Activated T-helper 1 cell treated with anti-CD3 and anti-CD28 coated beads, Interleukin-12 subunit alpha, Interleukin-12 subunit beta, Interleukin-2, Interleukin-4 antibody, amounts not matched to agents 30 ng/mL and 10 ng/mL and 1 ng/mL, durations not matched to agents 14 hours and 24 hours and 36 hours (primary cell): ENCODE measurements at places on chromosomes 3 and 15. TPM values are rescaled to one million over a fixed set of nuclear protein-coding genes. Genes with fewer than 3 reads are reported as not detected.

- H3K4me3 ChIP-seq: no peak overlapping the region
- no peaks in the 10 kb centered on the region for H3K36me3 ChIP-seq
- H3K27ac ChIP-seq: no peak overlapping the region
- H3K4me1 ChIP-seq: no peaks in the 10 kb centered on the region
- DNase-seq: no peak
Observed at GRCh38 chr15:80418892-80419537, 14.8 kb downstream of the ARNT2 start.

GRCh38 chr3:71497367-71497897 is 86.1 kb downstream of the FOXP1 start:
- peaks cover 5% of the 10 kb centered on the region for H3K36me3 ChIP-seq
- H3K4me1 ChIP-seq: peaks cover 48% of the 10 kb centered on the region
- H3K27ac ChIP-seq: no peak overlapping the region

The KBTBD8 gene
- total RNA-seq: 18.3 and 26.6 TPM in 2 replicates

The GATA2 gene
- 0.18 and 0.22 TPM in 2 replicates for total RNA-seq
